ENCODE measurements at places on chromosomes 3 and 15. TPM values are rescaled to one million over a fixed set of nuclear protein-coding genes. Genes with fewer than 3 reads are reported as not detected.

Gene VEPH1
- under 0.01 TPM for total RNA-seq

Gene HTR3E
- not detected for total RNA-seq

Gene IL12A
- total RNA-seq, result 0.21 TPM

Gene GATM
- 1.2 TPM for total RNA-seq

Gene CORO2B
- 0.21 TPM for total RNA-seq

Gene ZNF80
- not detected for total RNA-seq

Gene GABRR3
- not detected for total RNA-seq

Gene SLCO2A1
- 0.05 TPM for total RNA-seq
